NCI-H2029 treated with DMSO at 0.1 percent for 48 hours (cell line): ENCODE measurements at places on chromosomes 12 and 14.

GRCh38 chr14:105066240-105067071 is 1.2 kb upstream of the GPR132 start:
- no peak for DNase-seq

DNA sequence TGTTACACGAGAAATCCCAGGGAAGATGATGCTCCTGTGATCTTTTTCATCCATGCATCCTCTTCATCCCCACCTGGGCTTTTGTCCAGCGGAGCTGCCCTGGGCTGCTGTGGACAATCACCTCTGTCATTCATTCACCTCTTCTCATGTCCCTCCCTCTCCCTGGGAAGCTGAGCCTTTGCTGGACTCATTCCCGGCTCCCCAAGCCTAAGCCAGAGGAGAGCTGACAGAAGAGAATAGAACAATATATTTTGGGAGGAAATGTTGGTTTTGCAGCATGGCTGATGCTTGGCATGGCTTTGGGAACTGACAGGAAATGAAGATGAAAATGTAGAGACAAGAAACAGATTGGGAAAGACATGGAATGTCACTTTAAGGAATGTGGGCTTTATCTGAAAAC is 177.4 kb downstream of the DICER1 start:
- no peak for DNase-seq

- DNase-seq: no peak
Observed at GRCh38 chr12:23855813-23856212, 93.7 kb downstream of the SOX5 start.

DNA sequence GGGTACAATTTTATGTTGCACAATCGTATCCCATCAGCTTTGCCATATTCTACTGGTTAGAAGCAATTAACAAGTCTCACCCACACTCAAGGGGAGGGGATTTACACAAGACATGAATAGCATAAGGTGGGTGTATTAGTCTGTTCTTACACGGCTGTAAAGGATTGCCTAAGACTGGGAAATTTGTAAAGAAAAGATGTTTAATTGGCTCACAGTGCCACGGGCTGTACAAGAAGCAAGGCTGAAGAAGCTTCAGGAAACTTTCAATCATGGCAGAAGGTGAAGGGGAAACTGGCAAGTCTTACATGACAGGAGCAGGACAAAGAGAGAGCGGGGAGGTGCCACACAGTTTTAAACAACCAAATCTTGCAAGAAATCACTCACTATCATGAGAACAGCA is 231.8 kb upstream of the AMIGO2 start:
- no peak for DNase-seq

DNA sequence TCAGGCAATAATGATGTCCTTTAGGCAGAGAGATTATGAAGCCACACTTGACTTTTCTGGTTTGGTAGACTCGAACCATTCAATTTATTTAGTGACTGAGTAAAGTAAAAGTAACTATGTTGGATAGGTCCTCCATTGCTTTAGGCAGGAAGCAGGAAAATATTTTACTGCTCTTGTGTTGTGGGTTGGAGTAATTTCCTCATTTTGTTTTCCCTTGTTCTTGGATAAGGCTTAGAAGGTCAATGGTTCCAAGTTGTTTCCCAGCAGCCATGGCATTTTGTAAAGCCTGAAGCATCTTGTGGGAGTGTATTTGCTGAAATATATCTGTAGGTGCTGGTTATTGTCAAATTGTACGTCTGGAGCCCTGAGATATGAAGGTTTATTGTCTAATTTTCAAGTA is 161.2 kb upstream of the SLC38A2 start:
- DNase-seq: no peak

- DNase-seq: no peak
Observed at GRCh38 chr12:50720085-50720484, 43.8 kb upstream of the ATF1 start.

- no peak for DNase-seq
Observed at GRCh38 chr12:71011261-71011660, 90.7 kb upstream of the PTPRR start.

GRCh38 chr14:31933716-31934115 is 143.4 kb upstream of the ARHGAP5 start:
- peak; percentile 90 for DNase-seq

GRCh38 chr14:68394118-68394763 is 398.6 kb downstream of the ZFP36L1 start:
- no peak for DNase-seq

DNA sequence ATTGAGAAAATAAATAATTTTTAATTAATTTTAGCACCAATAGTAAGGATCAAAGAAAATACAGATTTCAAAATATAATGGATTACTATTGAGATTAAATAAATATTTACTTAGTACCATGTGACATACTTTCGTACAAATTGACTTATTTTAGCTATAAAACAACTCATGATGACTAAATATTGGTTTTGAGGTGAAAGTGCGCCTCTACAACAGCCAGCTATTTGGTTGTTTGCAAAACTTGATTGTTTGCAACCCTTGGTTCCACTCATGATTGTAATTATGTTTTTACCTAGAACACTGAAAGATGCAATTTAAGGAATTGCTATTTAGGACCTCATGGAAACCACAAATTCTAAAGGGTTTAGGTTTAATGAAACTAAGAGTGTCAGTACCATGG is 51.9 kb upstream of the PPM1H start:
- no peak for DNase-seq

- no peak for DNase-seq
Observed at GRCh38 chr14:72420749-72421474, 473.0 kb downstream of the DPF3 start.

- DNase-seq: peak; percentile 87
Observed at GRCh38 chr14:99821519-99822508, 28.6 kb downstream of the EML1 start.

DNA sequence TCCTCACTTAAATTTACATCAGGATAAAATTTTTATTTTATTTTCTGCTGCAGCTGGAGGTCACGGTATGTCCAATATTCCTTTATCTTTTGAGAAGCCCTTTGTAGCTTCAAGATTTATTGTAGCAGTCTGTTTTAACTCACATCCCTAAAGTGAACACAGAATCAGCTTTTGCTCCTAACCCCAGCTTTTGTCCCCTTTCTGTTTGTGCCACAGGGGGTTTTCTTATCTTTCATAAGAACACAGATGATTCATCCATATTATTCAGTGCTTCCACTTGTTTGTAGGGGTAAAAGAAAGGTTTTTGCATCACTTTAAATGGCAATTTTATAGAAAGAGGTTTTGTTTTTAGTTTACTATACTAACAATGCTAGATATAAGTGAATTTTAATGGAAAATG is 21.8 kb upstream of the PIK3C2G start:
- no peak for DNase-seq

DNA sequence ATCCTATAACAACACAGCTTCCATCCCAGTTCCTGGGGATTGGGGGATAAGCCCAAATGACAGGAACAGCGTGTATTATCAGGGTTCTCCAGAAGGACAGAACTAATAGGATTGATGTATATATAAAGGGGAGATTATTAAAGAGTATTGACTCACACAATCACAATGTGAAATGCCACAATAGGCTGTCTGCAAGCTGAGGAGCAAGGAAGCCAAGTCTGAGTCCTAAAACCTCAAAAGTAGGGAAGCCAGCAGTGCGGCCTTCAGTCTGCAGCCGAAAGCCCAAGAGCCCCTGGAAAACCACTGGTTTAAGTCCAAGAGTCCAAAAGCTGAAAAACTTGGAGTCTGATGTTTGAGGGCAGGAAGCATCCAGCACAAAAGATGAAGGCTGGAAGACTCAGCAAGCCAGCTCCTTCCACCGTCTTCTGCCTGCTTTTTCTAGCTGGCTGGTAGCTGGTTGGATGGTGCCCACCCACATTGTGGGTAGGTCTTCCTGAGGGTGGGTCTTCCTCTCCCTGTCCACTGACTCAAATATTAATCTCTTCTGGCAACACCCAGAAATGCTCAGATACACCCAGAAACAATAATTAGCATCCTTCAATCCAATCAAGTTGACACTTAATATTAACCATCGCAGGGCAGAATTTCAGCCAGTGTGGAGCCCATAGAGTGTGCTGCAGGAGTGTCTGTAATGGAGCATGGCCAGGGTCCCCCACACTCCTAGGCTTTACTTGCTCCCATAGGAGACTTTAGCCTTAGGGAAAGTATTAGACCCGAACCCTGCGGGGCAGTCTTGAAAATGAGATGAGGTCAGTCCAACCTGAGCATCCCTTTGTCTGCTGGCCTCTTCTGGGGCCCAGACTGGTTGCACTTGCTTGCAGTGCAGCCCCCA is 111.1 kb downstream of the SINHCAF start:
- no peak for DNase-seq

GRCh38 chr12:27334721-27335082 is 2.1 kb downstream of the BMAL2 start:
- DNase-seq: no peak

DNA sequence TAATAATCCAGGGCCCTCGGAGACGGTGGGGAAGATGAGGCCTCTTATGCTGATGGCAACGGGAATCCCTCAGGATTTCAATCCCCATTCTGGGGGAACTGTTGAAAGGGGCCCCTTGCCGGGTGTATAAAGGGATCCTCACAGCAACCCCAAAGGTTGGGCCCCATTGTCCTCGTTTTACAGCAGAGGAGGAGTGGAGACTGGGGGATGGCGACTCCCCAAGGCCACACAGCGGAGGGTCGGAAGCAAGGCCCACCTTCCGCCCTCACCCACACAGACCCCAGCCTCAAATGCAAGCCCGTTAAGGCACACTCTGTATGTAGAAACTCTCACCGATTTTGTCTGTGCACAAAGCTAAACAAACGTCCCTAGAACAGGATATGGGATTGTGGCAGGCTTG is 327.9 kb upstream of the DIO3 start:
- DNase-seq: no peak

DNA sequence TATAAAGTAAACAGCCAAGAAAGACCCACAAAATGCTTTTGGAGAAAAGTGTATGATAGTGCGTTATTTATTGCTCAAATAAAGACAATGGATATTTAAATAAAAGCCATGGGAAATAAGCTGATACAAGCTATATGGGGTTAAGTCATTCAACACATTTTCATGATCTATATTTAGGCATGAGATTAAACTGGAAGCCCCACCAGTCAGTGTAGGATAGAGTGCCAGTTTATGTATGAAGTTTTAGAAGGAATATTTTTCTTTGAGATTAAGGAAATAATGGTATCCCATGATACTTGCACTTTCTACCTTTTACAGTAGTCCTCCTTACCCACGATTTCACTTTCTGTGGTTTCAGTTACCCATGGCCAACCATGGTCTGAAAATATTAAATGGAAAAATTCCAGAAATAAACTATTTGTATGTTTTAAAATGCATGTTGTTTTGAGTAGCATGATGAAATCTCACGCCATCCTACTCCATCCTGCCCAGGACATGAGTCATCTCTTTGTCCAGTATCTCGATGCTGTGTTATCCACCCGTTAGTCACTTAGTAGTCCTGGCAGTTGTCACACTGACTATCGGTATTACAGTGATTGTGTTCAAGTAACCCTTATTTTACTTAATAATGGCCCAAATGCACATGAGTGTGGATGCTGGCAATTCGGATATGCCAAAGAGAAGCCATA is 22.3 kb downstream of the SYT1 start:
- DNase-seq: no peak

DNA sequence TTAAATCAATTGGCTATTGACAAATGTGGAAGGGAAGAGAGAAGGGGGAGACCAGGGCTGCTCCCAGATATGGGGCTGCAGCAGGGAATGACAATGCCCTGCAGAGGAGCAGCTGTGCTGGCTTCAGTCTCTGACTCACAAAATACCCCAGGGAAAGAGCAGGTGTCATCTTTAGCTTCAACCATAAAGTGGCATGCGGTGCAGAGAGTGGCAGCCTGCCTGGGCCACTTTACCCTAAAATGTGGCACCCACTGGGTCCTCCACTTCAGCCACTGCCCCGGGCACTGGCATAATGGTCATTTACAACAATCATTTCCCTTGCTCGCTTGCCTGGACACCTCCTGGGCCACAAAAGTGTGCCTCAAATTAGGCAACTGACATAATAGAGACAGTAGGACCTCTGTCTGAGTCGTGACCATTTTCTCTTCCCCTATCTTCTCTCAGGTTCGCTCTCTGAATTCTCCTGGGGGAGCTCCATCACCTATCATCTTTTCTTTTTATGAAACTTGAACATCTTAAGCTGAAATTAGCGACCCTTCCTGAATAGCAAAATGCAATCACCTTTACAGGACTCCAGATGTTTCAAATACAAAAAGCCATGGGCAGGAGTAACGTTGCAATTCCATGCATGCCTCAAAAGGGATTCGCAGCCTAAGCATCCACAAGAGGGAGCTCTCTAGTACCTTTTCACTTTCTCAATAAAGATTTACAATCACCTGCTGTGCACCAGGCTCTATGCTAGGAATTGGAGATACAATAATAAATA is 179.9 kb upstream of the ATF7IP start:
- DNase-seq: peak; percentile 29

DNA sequence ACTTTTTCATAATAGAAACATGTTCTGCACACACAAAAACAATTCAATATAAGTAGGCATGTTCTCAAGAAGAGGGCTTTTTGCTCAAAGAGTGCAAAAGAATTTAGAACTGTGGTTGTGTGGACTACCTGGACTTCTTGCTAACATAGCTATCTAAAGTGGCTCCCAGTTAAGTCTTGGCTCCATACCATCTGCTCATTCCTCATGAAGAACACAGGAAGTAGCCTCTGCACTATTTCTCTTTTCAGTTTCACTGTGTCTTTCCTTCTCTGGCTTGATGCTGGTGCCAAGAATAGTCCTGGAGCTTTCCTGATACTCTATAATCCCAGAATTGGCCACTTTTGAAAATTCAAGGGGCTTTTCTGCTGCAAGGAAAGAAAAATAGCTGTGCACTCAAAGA is 127.4 kb downstream of the CCER1 start:
- no peak for DNase-seq

DNA sequence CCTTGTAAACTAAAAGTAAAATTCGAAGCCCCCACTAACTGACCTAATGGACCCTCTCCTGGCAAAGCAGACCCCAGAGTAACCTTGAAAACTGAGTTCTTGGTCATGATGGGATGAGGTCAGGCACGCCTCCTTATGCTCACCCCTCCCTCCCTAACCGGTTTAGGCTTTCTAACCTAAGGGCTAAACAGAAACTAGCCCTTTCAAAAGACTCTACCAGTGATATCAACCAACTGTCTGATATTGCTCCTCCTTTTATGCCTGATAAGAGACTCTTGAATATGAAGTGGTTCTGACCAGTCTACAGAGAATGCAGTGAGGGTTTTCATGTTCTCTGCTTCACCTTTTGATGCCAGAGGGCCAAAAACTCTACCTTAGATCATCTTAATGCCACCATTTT is 4.8 kb upstream of the LPCAT3 start:
- no peak for DNase-seq

DNA sequence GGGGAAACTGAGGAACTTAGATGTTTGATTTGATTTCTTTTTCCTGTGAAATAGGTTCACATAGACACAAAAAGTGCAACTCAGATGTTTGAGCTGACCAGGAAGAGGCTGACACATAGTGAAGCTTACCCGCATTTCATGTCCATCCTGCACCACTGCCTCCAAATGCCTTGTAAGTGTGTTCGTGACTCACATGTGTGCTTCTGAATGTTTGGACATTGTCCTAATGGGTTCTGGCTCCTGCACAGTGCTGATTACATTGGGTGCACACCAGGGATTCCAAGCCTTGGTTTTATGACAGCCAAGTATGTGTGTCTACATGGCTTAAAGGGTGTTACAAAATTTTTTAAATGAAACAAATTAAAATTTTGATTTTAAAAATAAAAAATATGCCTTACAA is 137.4 kb downstream of the DAAM1 start:
- no peak for DNase-seq

GRCh38 chr12:13211191-13211858 is 14.8 kb downstream of the EMP1 start:
- no peak for DNase-seq

- DNase-seq: no peak
Observed at GRCh38 chr12:560691-561390, 101.1 kb downstream of the B4GALNT3 start.

- no peak for DNase-seq
Observed at GRCh38 chr12:131120831-131121271, 167.1 kb downstream of the ADGRD1 start.
